ENCODE measurements at places on chromosomes 12 and 14.

GRCh38 chr12:84995641-84996040 lies 40.4 kb downstream of the TSPAN19 start:
- DNase-seq, result no peak

DNA sequence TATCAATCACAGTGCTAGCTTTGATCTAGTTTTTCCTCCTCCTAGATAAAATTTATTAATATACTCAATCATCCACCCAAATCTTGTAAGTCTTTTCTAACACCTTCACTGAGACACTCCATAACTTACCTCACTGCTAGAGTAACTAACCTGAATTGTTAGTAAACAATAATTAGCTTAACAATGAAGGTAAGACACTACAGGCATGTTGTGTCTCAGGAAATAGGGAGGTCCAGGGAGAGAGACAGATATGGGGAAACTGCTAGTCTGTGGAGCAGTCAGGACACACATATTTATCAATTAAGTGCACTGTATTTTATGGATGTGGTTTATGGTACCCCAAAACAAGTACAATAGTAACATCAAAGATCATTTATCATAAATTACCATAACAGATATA lies 94.2 kb upstream of the SSTR1 start:
- DNase-seq, result no peak

DNA sequence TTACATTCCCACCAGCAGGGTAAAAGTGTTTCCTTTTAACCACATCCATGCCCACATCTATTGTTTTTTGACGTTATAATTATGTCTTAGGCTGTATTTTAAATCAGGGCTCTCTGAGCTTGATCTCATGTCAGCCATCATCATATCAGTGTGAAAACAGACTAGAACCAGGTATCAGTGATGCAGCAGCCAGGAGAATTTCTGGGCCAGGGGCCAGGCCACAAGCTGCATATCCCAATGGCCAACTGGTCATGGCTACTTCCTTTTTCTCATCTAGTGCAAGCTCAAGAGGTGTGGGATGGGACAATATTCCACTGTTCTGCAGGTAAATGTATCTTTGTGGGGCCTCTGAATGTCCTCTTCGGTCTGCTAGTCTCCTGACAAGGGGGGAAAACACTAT lies 125.1 kb downstream of the CRADD start:
- DNase-seq, result no peak

GRCh38 chr12:92155733-92156132 lies 10.1 kb upstream of the BTG1 start:
- DNase-seq, result no peak

- DNase-seq, result no peak
These were observed 270.9 kb downstream of the CACNA1C start for GRCh38 chr12:2323532-2324255.

- no peak for DNase-seq
These were observed 849.2 kb upstream of the LRFN5 start for GRCh38 chr14:40757376-40757950.

DNA sequence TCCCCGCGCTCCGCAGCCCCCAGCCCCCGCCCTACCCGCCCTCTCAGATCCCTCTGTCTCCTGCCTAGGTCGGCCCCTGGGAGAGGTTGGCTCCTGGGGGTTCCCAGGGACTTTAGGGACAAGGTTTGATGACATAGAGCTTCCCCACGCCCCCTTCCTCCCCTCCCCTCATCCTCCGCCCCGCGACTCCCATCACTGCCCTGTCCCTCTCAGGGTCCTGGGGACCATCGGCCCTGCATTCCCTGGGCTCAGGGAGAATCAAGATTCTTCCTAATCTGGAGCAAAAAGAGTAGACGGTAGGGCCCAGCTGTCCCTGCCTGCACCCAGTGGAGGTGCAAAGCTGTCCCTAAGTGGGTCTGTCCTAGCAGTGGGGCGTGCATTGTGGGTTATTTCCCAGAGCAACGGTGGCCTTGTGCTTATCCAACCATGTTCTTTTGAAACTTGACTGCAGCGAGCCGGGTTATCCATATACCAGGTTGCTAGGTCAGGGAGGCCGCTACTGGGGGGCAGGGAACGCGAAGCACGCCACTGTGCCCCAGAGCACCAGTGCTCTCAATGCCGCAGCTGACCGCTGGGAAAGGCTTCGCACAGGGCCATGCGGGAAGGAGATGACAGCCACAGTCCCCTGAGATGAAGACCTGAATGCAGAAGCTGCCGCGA lies 124.4 kb upstream of the PRMT8 start:
- DNase-seq, result no peak

DNA sequence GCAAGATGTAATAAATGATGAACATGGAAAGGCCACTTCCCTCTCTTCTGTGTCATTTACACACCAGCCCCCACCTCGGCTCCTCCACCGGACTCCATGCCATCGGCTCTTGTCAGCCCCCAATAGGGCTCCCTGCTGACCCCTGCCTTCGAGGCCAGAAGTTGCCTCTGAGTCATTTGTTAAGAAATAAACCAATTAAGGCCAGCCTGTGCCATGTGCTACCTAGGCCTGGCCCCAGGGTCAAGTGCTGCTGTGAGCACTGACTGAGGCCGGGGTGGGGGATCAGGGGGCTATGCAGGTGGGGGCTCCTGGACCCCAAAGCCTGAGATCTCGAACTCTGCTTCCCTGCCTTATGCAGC lies 53.2 kb downstream of the TESC start:
- no peak for DNase-seq

DNA sequence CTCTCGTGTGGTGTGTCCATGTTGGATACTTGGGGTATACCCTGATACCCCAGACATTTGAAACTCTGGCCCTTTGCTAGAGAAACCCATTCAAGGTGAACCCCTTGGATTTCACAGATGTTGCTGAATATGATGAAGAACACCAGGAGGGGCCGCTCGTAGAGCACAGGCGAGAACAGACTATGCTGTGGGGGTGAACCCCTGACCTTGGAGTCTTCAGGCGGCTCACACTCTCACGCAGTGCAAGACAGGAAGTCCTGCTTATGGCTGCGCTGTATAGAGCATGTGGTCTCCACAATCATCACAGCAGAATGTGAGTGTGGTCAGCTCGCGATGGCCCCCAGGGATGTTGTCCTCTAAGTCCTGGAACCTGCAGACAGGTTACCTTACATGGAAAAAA lies 60.4 kb downstream of the SLC15A4 start:
- DNase-seq, result no peak

DNA sequence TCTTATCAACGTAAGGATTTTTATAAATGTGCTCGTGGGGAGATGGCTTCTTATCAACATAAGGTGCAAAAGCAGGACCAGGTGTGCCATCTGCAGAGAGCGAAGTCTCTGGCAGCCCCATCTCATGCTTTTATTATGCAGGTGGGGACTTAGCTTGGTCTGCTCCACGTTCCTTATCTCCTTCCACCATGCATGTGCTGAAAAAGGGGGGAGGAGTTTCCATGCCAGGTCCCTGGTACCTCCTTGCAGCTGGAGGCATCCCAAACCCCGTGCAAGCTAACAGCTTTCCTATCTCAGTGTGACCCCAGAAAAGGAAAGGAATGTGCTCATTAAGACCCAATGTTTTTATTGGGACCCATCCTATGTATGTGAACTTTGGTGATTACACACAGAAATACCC lies 608.5 kb downstream of the TMEM121 start:
- no peak for DNase-seq

DNA sequence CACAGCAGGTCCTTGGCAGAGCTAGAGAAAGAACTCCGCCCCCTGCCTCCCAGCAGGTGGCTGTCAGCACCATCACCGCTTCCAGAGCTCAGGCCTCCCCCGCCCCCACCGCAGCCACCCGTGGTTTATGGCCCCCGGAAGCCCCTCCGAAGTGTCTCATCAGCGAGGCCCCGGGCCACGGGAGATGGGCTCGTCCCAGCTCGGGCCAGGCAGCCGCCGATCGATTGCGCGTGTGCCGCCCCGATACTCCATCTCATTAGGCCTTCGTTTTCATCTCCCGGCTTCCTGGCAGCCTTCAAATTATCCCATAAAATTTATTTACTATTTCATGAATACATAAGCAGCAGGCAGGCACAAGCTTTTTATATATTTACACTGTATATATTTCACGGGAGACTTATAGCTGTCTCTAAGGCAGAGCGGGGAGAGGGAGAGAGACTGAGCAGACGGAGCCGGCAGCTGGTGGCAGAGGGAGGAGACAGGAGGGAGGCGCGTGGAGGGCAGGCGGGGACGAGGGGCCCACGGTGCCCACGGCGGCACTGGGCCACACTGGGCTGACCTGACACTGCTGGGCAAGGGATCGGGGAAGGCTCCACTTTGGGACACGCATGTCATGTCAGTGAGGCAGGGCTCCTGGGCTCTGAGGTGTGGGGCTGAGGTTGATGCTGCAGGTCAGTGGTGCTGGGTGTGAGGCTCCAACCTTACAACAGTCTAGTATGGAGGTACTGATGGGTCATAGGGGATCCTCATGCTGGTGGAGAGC lies 241.2 kb downstream of the RBM19 start:
- no peak for DNase-seq

GRCh38 chr12:112870267-112870980 lies 36.3 kb upstream of the OAS1 start:
- no peak for DNase-seq

DNA sequence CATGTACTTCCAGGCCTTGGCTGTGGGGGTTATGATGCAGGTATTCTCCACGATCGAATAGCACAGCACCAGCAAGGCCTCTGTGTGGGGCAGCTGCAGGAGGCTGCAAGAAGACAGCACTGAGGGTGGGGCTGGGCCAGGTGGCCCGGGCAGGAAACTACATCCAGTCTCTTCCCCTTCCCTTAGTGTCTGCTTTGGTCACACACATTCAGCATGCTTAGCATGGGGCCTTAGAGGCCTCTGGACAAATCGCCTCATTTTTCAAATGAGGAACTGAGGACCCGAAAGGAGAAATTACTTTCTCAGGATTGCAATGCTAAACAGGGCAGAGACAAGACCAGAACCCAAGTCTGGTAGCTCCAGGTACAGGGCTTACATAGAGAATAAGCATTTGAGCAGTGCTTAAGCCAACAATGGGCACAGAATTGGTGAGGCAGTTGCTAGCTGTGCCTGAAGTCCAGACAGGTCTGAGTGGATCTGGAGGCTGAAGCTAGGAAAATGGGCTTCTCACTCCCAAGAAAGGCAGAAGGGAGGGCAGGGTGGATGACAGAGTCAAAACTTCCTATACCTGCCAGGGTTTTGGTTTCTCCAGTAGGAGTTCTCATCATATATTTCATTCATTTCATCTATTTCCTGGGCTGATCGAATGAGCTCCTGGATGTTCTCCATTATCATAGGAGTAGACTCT lies 3.5 kb downstream of the ACRBP start:
- no peak for DNase-seq

DNA sequence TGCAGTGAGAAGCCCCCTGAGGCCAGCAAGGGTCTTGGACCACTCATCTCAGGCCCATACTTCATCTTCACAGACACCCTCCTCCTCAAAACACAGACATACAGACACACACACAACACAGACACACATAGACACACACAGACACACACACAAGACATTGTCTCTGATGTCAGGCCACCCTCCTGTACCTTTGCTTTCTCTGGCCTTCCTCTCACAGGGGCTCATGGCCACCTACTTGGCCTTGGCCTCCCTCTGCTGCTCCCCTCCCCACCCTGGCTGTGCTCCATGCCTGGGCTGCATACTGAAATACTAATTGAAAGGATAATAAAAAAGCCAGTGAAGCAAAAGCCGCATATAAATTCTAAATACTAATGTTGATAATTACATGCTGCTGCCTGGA lies 1.6 kb upstream of the SYNDIG1L start:
- DNase-seq, result no peak

- peak; percentile 69 for DNase-seq
These were observed 84.0 kb downstream of the DCAF5 start for GRCh38 chr14:69068744-69069421.
